Stimulated activated CD8-positive, alpha-beta memory T cell treated with anti-CD3 and anti-CD28 coated beads, Interleukin-4, amount 100 ng/mL, for 4 hours (primary cell): ENCODE measurements at places on chromosomes 12 and 14.
A peak's percentile ranks its signal among the peaks of the same experiment; 100 is the strongest.

- no peak for DNase-seq
Measured at GRCh38 chr12:119685375-119685774, 17.4 kb downstream of the PRKAB1 start.

DNA sequence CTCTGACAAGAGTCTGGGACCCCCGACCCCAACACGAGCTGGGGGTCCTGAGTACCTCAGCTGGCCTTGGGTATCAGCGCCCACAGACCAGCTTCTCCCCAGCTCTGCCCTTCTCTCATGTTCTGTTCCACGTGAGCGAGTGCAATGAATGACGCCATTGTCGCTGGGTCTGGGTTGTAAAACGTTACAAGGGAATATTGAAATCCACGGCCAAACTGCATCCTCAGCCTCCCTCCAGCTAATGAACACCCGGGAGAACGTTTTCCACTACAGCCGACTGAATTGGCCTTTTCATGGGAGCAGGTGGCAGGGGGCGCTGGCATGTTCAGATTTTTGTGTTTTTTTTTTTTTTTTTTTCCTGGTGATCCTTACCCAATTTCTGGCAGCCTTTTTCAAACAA, 34.7 kb downstream of the TBX5 start:
- DNase-seq: no peak

DNA sequence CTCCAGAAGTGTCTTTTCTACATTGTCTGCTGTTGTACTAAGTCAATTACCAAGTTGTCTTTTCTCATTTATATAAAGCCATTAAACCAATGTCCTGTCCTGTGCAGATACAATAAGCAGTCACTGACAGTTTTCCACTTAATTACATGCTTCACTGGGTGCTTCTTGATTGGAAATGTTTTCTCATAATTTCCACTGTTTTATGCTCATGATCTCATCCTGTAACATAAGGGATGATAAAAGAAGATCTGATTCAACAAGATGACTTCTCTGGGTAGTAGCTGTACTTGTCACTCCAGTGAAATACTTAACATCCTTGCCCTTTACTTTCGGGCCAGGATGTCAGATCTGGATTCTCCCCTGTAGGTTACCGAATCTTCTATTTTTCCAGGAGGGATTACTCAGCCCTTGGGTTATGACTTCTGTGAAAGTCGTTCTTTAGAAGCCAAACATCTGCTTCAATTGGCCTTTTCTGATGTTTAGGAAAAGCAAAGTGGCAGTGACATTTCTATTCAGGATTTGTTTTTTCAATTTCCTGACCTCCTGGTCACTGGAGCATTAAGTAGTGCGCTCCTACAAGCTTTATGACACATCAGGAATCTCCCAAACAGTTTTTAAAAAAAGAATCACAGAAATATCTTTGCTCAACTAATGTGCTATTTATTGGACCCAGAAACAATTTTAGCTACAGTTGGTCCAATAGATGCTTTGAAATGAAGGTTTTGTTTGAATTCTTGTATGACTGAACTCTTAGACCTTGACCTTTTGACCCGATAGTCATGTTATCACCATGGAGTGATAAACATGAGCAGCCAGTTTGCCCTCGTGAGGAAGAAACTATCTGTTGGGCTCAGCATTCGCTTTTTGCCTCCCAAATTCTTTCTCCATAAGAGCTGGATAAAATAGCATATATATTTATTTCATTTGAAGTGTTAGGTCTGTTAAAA, 234.5 kb upstream of the SSTR1 start:
- DNase-seq: no peak

DNA sequence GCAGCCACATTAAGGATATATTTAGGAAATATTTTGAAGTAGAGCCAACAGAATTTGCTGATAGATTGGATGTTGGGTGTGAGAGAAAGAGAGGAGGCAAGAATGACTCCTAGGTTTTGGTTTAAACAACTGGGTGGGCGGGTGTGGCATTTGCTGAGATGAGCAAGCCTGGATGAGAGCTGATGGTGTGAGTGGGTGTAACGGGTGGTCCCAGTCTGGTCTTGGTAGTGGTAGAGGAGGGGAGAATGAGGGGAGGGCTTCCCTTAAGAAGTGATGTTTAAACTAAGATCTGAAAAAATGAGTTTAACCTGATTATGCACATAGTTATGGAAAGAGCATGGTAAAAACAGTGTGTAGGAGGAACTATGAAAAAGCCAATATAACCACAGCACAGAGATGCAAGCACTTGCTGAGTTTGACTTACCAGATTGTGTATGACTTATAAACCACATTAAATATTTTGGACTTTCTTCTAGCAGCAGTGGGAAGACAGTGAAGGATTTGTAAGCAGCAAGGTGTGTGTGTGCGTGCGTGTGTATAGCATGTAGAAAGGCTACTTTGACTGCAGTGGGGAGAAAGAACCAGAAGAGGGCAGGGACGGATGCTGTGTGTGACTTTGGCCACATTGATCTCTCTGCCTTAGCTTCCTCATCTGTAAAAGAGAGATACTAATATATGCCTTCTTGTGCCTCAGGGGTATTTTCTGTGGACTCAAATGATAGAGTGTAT, 139.7 kb downstream of the PRIMA1 start:
- no peak for DNase-seq

DNA sequence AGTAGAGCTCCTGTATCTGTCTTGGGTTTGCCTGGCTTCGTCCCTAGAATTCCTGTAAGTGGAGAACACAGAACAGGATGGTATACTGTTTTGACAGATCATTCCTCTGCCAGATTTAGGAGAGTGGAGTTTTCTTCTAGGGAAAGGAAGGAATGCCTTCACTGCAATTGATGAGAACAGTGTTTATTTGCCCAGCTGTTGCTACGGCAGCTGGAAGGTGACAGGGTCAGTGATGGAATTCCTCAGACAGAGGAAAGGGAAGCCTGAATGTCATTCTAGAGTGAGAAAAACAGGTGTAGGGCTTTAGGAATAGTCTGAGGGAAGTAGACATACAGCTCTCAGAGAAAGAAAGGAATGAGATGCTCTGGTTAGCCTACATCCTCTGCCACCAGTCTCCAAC, 11.7 kb downstream of the CSRNP2 start:
- no peak for DNase-seq

DNA sequence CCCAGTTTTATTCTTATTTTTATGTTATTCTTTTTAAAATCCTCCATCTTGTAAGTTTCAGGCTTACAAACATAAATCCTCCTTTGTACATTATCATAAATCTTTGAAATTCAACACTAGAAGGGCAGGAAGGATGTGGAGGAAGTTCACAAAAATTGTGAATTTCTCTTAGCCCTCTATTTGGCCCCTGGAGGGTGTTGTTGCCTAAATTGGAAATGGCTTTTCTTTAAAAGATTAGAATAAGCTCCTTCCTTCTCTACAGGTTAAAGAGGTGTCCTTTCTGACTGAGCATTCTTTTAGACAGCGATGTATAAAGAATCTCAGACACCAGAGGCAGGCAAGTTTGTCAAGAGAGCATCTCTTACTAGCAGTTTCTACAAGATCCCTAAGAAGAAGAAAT, 391.7 kb upstream of the OR4E1 start:
- DNase-seq: no peak

- no peak for DNase-seq
Measured at GRCh38 chr12:23949348-23950209, at the start of gene SOX5. SOX5 (minus strand) TSS chr12:23949670; CDS start chr12:23949601, 69 bp downstream.

GRCh38 chr12:40001406-40001805, 104.5 kb downstream of the SLC2A13 start:
- no peak for DNase-seq

DNA sequence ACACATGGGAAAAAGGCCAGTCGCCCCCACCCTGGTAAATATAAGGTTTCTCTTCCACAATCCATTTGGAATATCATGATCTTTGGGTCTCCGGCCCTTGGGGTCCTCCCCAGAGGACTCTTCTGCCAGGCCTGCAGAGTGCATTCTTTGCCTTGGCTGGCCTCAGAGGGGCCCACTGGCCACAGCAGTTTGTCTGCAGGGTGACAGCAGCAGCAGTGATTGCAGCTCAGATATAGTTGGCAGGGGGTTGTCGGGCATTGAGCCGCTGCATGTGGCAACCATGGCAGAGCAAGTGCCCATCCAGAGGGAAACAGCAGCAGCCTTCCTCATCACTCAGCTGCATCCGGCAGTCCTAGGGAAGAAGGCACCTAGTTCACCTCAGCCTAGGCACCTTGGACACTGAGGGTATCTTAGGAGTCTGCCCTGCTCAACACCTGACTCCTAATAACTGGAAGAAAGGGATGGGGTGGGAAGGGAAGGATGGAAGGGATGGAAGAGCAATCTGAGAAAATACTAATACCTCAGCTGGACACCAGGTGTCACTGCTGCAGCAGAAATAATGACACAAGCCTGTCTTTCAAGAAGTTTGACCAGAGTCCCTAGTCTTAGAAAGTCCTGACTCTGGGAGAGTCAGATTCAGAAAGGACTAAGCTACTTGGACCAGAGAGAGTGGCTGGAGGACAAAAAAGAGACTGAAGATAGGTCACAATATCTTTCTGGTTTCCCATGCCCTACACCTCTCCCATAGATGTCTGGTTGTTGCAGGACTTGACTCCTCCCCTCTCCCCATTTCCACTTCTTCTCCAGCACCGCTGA, 8.9 kb downstream of the AJUBA start:
- DNase-seq: no peak

GRCh38 chr14:89603938-89604480, 187.0 kb upstream of the FOXN3 start:
- no peak for DNase-seq

DNA sequence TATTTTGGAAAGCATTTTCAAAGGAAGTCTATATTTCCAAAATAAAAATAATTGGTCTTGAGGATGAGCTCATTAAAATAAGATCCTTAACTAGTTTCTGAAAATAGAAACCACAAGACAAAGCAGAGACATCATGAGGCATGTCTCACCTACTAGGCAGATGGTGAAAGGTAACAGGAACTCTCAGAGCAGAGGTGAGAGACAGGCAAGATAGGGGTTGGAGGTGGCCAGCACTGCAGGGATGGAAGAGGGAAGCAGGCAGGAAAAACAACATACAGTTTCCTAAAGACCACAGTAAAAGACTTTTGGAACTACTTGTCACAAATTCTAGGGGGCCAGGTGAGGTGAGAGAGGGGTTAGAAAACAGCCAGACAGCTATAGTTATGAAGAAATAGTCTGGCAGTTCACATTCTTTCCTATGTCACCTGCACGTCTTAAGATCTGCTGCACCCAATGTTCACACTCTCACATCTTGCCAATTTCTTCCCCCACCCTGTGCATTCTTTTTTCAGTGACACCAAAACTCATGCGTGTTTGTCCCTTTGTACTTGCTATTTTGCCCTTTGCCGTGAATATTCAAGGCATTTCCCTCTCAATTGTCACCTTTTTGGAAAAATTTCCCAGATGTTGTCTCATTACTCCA, 341.7 kb upstream of the KITLG start:
- DNase-seq: no peak

DNA sequence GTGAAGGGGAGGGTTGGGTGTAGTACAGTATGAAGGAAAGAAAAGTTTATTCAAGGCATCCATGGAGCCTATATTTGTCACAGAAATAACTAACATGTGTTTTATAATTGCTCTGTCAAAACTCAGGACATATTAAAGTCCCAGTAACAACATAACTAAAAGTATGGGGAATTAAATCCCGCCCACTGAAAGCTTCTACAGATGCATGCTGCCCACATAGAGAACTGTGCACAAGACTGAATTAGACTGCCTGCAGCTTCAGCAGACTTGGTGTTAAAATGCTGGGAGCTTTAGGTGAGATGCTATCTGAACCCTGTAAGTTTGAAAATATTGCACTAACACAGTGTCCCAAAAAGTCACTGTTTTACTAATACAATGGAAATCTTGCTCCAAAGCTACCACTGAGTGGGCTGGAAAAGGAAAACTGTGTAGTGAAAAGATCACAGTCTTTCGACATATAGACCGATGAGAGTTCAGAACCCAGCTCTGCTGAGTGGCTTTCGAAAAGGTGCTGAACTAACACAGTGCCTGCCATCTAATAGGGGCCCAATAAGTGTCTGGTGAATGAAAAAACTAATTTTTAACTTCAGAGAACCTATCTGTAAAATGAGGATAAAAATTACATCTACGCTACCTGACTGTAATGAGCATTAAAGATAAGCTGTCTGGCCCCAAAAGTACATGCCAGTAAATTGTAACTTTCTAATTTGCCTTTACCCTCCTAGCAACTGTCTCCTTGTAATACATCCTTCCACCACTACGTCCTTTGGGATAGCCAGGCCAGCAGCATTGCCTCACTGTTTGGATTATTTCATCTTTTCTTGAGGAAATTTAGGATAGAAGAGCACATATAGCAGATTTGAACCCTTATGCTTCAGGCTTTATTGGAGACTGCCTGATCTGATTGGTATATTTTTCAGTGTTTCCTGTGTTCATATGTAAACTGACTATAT, 237.6 kb downstream of the BCAT1 start:
- DNase-seq: no peak

GRCh38 chr14:54211551-54212308, 185.1 kb upstream of the CDKN3 start:
- no peak for DNase-seq

DNA sequence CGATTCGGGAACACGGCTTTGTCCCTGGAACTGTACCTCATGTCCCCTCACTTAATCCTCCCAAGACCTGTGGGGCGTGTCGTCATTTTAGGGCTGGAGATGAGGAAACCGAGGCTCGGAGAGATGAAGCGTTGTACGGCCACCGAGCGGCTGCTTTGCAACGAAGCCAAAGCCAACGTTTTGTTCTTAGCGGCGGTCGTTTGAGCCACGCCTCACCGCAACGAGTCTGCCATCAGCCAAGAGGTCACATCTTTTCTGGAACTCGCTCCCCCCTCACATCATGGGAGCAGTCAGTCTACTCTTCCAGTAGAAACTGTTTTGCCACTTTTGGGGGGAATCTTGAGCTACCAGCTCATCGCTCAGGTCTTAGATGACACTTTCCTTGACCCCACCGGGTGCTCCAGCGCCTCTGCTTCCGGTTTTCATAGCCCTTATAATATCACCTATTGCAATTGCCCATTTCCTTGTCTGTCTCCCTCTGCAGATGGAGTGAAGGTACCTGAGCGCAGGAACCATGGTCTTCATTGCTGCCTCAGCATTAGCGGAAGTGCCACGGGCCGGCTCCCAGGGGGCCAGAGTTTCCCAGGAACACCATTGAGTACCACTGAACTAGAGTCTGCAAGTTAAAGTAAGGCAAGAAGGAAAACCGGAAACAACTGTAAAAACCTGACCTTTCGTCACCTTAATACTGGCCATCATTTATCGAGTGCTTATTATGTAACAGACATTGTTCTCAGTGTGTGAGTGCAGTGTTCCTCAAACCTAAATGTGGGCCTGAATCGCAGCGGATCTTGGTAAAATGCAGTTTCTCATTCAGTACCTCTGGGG, 19.6 kb downstream of the NINJ2 start:
- no peak for DNase-seq

- DNase-seq: peak; percentile 94
Measured at GRCh38 chr14:102362545-102363181, at the start of the genes CINP and TECPR2. CINP (minus strand) TSS chr14:102362890; CDS start chr14:102362851, 39 bp downstream. TECPR2 (plus strand) TSS chr14:102362941; CDS start chr14:102376722, 13,781 bp downstream.

DNA sequence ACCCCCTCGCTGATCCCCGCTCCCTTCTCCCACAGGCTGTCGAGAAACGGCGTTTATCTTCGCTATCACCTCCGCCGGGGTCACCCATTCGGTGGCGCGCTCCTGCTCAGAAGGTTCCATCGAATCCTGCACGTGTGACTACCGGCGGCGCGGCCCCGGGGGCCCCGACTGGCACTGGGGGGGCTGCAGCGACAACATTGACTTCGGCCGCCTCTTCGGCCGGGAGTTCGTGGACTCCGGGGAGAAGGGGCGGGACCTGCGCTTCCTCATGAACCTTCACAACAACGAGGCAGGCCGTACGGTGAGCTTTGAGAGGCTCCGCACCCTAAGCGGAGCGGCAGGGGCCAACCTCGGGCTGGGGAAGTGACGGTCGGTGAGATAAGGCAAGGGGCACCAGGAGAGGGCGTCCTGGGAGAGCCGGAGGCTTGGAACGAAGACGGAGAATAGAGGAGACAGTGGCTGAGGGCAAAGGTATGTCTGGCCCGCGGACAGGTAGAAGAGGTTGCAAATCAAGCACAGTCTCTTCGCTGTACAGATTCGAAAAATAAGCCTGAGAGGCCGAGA, 2.3 kb downstream of the WNT1 start:
- DNase-seq: no peak
